SK-N-SH treated with all-trans-retinoic acid at 6 μM for 48 hours (cell line): ENCODE measurements at places on chromosomes 1 and 21.

DNA sequence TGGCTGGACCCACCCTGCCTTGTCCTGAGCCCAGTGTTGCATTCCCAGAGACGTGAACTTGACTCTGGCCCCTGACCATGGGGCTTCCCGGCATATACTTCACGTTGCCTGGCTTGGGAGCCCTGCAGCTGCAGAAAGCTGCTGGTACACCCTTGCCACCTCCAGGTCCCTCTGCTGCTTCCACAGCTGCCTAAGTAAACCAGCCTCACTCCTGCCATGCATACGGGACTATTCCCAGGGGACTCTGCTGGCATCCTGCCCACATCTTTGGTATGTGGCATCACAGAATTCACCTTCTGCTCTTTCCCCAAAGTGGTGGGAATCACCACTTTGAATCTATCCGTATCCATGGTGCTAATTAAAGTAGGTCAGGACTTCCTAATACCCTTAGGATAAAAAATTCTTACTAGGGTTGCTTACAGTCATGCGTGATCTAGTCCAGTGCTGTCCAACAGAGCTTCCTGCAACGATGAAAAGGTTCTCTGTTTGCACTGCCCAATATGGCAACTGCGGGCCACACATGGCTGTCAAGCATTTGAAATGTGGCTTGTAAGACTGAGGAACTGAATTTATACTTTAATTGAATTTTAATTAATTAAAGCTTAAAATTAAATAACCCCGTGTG, 203.0 kb downstream of the GRIK3 start:
- ATAC-seq: no peak

GRCh38 chr1:174996476-174996875, 3.3 kb upstream of the CACYBP start:
- ATAC-seq: no peak

DNA sequence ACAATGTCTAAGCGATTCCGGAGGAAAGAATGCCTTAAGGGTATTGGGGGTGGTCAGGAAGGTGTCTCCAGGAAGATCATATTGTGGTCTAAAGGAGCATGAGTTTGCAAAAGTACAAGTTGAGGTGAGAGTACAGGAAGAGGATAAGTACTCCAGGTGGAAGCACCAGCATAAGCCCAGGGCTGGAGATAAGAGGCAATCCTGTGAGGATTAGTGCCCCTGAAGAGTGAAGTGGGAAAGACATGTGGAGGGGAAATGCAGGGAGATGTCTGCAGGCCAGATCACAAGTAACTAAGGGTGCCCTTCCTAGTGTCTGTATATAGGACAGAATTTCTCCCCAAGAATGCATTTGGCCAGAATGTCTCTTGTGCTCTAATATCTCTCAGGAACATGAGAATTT, 188.3 kb upstream of the DPT start:
- no peak for ATAC-seq

- no peak for ATAC-seq
Measured at GRCh38 chr21:14977814-14978213, 87.0 kb downstream of the NRIP1 start.

DNA sequence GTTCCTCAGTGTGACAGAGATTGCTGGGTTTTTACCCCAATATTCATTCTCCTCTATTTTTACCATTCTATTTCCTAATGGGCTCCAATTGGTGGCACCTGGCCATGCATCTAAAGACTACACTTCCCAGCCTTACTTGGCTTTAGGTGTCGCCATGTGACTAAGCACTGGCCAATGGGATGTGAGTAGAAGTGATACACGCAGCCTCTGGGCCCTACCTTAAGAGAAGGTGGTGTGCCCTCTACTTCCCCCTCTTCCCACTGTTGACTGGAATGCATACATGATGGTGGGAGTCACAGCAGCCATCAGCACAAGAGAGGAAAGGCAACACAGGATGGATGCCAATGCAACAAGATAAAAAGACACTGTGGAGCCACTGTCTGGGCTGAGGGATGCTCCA, 11.4 kb upstream of the OLIG2 start:
- ATAC-seq: no peak

DNA sequence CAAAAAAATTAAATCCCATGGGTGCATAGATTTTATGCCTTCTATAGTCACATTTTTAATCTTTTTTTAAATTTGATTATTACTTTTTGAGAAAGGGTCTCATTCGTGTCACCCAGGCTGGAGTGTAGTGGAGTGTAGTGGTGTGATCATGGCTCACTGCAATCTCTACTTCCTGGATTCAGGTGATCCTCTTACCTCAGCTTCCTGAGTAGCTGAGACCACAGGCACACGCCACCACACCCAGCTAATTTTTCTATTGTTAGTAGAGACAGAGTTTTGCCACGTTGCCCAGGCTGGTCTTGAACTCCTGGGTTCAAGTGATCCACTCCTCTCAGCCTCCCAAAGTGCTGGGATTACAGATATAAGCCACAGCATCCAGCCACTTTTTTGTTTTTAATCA, 10.4 kb downstream of the CBR3 start:
- no peak for ATAC-seq

DNA sequence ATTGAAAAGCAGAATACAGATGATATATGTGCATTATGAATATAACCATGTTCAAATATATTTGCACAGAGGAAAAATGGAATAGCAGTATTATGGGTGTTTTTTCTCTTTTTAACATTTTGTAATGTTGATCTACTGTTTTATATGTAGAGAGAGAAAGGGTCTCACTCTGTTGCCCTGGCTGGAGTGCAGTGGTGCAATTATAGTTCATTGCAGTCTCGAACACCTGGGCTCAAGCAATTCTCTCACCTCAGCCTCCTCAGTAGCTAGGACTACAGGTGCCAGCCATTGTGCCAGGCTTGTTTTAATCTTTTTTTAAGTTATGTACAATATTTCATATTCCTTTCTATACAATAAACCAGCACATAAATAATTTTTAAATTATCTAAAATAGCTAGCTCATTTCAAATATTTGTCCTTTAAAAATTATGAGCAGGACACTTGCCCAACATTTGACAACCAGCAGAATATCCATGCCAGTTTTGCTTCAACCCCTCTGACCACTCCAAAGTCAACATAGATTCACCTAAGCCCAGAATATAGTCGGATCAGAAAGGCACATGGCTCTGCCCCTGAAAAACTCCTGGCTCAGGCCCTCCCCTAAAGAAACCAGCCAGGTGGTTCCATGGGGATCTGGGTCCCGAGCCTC, 29.8 kb downstream of the ZNF281 start:
- ATAC-seq: peak; percentile 5

- no peak for ATAC-seq
Measured at GRCh38 chr1:77104672-77105071, 114.6 kb downstream of the PIGK start.

DNA sequence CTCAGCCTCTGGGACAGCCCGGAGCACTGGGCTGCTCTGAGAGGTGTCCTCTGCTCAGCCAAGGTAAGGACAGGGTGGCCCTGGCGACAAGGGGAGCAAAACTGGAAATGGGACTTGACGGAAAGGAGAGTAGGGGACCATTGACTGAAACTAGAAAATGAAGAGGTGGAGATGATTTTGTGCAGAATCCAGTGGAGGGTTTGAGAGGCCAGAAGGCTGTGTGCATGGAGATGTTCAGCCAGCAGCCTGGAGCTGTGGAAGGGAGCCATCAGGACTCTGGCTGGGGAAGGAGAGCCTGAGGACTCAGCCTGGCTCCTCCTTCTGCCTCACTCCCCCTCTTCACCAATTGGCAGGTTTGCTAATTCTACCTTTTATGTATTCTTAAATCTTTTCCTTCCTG, 114.2 kb downstream of the EDEM3 start:
- ATAC-seq: no peak
